ENCODE measurements at places on chromosomes 3 and 15.
A peak's percentile ranks its signal among the peaks of the same experiment; 100 is the strongest.

GRCh38 chr15:88878720-88879184 is 16.6 kb downstream of the HAPLN3 start:
- DNase-seq, result no peak

GRCh38 chr3:150355574-150355973 is 52.5 kb upstream of the TSC22D2 start:
- no peak for DNase-seq

DNA sequence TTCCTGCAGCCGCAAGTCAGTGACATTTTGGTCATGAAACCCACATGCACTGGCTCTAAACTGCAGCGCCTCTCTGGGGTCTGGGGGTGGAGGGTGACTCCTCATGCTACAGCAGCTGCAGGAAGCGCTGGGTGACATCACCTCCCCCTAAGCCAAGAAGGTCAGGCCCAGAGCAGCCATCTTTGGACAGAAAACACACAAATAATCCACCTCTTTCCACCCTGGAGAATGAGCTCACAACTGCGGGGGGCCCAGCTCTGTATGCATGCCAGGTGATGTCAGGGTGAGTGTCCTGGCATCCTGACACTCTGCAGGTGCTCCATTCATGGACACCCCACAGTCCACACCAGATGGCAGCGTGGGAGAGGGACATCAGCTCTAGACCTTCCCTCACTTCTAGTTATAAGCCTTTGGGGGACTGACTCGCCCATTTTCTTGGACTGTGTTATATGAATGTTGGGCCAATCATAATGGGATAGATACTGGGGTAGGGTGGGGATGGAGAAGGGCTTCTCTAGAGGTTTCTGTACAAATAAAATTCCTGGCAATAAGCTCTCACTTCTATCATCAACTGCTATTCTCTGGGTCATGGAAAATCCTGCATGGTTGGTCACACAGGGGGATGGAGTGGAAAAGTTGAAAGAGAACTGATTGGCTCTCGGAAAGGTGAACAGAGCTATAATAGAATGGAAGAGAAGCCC is 70.7 kb upstream of the THBS1 start:
- DNase-seq, result no peak

- no peak for DNase-seq
These were observed at the start of gene FBXL2 for GRCh38 chr3:33277193-33277882. Gene FBXL2 (plus strand): TSS chr3:33277442. CDS start chr3:33277513, 71 bp downstream.

DNA sequence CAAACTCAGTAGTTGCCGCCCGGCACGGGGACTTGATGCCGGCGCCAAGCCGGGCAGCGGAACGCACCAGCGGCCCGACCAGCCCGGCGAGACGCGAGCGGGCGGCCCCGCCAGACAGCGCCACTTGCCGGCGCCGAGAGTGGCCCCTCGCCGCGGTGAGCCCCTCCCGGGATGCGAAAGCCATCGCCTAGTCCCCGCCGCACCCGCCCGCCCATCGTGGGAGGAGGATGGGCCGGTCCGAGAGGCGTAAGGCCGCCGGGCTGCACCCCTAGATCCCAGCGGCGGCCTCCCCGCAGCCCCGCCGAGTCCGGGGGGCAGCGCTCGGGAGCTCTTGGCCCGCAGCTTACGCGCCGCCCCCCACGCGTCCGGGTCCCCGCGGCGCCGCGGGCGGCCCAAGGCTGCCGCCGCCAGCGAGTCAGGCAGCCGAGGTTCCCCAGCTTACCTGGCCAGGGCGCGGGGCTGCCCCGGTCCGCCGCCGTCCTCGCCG is 609 bp downstream of the GOLGA8A start:
- DNase-seq, result no peak

DNA sequence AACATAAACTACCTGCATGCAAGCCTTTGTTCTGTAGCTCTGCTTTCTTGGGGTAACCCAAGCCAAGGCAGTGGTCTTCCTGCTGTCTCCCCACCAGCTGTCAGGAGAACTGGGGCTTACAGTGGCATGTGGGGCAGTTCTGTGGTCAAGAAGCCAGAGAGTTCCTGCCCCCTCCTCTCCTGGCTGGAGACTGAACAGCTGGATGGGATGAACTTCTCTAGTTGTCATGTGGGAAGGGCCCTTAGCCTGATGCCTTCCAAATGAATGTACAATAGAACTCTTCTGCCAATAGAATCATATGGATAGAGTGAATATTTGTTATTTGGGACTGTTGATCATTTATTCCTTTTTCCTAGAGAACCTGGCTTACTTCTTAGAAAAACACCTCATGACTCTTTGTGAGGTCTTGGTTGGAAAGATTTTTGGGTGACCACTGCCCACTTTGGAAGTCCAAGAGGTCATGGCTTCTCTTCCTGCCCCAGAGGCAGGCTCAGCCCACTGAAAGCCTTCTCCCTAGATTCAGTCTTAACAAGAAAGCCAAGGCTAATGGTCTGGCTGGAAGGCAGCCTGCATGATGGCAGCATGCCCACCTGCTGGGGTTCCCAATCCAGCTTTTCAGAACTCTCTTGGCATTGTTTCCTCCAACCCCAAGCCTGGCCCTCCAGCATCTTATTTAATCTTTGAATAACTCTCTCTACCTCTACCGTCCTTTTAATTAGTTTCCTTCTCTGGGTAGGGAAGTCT is 462.9 kb upstream of the PROK2 start:
- DNase-seq, result no peak

GRCh38 chr3:15635121-15635661 is 33.6 kb downstream of the BTD start:
- DNase-seq, result peak; percentile 71

GRCh38 chr15:31352911-31353811 is 26.5 kb downstream of the KLF13 start:
- DNase-seq, result peak; percentile 67

GRCh38 chr3:57261929-57262328 is 30.6 kb downstream of the ASB14 start:
- no peak for DNase-seq

DNA sequence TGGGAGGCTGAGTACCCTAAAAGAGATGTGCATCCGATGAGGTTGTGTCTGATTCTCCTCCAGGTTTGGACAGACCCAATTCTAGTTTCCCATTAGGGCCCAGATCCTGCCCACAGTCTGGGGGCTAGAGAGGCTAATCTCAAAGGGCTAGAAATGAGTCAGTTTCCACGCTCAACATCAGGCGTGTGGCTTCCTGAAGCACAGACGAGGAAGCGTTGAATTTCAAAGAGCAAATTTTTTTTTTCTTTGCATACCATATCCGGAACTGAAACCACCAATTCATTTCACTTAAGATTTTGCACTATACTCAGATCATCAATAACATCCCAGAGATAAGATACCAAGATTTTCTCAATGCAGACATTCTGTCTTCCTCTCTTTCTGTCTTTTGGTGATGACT is 173.8 kb upstream of the BCL6 start:
- no peak for DNase-seq

DNA sequence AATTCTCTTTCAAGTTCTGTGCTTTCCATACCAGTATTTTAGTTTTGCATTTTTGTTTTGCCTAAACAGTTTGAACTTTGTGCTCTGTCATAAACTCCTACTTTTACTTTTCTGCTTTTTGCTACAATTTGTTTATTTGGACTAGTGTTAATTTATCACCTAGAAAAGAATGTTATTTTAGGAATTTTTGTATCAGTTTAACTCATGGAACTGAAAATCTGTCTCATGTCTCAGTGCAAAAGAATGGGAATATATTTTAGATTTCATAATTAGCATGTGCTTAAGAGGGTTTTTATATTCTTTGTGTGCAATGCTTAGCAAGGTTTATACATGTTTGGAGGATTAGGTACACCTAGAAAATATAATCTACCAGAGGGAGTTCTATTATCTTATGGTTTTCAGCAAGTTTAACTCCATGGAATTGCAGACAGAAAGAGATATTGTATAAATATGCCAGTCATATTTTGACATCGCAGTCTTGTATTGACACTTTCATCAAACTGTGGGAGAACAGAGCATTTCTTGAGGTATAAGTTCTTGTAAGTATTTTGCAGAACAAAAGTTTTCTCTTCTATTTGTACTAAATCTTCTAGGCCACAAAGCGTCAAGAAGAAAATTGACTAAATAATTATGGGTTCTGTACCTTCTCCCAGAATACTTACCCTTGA is 409.9 kb downstream of the RBMS3 start:
- DNase-seq, result no peak

DNA sequence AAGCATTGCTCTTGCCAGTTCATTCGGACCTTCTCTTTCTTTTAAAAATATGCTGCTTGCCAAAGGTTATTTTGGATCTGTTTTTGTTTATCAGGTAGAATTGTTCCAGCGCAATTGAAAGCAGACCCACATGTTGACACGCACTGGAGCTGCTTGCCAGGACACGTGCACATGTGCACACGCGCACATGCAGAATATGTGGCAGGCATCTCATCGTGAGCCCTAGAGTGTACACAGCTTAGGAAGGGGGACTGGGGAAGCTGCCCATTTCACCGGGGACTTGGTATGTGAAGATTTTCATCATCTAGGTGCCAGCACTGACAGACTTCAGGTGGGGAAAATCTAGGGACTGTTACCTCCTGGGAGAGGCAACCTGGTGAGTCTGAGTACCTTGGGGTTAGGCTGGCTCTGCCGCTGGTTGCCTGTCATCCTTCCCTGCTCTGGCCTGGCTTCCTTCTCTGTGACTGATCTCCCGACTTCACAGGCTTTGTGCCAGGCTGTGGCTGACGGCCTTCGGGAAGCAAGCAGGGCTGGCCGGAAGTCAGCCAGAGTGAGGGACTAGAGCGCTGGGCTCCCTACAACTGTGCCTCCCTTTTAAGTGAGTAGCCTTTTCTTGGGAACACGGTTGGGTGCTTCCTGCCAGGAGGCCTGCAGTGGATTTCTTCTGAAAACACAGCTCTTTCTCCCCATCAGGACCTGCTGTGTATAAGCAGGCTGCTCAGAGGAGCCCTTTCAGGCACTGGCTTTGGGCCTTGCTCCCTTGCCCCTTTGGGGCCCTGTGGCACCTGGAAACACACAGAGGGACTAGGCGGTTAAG is 129.3 kb downstream of the EEFSEC start:
- no peak for DNase-seq
